ENCODE measurements at places on chromosomes 1 and 21.

DNA sequence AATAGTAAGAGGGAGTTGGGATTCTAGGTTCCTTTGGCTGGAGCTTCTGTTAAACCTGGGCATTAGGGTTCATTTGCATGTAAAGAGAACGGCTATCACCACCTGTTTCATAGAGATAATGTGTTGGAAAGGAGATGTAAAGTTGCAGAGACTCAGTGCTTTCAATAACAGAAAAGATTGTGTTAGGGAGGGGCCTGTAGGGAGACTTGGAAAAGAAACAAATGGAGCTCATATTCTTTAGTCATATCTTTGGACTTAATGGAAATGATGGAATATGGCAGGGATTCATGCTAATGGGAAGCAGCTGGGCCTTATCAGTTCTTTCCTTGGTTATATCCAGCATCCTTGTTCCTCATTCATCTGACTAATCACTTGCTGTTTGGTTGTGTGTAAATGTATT lies 144.9 kb downstream of the CD247 start:
- no peak for DNase-seq

GRCh38 chr1:42947965-42948732 lies 10.5 kb downstream of the SLC2A1 start:
- DNase-seq = no peak

- DNase-seq = no peak
Measured at GRCh38 chr1:17365293-17365692, 6.7 kb upstream of the PADI6 start.

GRCh38 chr1:219549215-219549614 lies 63.7 kb downstream of the ZC3H11B start:
- DNase-seq = no peak

GRCh38 chr1:169514566-169515270 lies 29.0 kb upstream of the SLC19A2 start:
- no peak for DNase-seq
